AG10803 (cell line): ENCODE measurements at places on chromosomes 7 and 10.
A peak's percentile ranks its signal among the peaks of the same experiment; 100 is the strongest.

GRCh38 chr10:124081547-124082140 is 11.8 kb downstream of the CHST15 start:
- no peak for DNase-seq

GRCh38 chr7:95478272-95479037 is 7.3 kb upstream of the ASB4 start:
- DNase-seq, result peak; percentile 37

DNA sequence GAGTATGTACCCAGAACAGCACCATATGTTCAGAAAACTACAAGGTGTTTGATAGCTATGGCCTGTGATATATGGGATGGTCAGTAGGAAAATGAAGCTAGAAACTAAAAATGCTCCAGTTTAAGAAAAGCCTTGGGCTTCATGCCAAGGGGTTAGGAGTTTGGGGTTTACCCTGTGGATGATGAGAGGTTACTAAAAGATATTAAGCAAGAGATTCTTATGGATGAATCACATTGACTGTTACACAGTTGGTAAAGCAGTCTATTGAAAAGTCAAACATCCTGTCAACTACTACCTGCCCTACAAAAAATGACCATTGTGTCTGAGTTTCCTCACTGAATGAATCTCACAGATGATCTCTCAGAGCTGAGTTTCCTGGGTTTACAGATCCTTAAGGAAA is 166.2 kb upstream of the INHBA start:
- peak; percentile 84 for DNase-seq

DNA sequence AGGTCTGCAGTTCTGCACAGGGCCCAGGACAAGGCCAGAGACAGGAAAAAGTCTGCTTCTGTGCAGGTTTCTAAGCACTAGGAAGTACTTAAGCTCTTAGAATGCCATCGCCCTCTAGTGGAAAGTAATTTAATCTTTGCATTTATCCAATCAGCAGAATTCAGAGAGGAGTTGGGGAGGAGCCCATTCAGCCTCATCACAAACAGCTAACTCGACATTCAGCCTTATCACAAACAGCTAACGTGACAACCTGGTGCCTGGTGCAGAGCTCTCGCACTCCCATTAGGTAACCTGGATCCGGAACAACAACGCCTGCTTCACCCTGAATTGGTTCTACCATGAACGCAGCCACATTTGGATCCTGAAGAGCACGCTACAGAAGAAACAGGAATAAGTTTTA is 15.2 kb downstream of the OAT start:
- peak; percentile 79 for DNase-seq

DNA sequence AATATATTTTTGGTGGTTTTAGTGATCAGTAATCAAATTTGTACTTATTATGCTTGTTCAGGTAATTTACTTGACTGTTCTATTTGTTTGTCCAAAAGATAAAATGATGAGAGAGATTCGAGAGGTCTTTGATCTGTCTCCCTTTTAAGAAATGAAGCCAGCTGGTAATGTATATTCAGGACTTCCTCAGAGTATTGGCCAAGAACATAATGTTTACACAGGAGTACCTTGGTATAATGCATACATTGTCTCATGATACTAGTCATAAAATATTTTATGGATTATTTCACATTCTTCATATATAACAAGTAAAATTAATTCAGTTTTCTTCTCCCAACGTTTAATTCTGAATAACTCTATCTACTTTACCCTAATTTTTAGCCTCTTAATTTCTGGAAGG is 100.9 kb downstream of the REEP3 start:
- no peak for DNase-seq

DNA sequence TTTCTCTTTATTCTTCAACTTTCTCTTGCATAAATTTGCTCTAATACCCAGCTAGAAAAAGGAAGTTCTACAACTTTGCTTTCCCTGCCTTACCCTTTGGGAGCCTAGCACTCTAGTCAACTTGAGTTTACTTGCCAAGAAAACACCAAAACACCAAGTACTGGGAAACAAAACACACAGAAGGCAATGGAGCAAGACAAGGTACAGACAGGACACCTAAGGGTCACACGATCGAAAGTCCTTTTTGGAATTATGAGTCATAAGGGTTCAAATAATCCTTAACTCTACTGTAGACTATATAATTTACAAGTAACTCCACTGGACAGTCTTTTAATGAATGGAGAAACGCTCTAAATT is 42.6 kb upstream of the ANAPC16 start:
- DNase-seq, result no peak

DNA sequence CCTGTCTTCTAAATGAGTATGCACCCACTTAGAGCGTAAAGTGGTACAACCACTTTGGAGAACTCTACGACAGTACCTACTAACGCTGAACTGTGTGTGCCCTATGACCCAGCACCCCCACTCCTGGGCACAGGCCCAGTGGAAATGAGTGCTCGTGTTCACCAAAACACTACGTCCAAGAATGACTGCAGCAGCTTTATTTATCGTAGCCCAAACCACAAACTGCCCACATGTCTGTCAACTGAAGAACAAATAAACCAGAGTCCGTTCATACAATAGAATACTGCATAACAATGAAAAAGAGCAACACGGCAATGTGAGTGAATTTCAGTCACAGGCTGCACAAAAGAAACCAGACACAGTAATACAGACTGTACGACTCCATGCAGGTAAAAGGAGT is 35.4 kb downstream of the TLL2 start:
- no peak for DNase-seq

DNA sequence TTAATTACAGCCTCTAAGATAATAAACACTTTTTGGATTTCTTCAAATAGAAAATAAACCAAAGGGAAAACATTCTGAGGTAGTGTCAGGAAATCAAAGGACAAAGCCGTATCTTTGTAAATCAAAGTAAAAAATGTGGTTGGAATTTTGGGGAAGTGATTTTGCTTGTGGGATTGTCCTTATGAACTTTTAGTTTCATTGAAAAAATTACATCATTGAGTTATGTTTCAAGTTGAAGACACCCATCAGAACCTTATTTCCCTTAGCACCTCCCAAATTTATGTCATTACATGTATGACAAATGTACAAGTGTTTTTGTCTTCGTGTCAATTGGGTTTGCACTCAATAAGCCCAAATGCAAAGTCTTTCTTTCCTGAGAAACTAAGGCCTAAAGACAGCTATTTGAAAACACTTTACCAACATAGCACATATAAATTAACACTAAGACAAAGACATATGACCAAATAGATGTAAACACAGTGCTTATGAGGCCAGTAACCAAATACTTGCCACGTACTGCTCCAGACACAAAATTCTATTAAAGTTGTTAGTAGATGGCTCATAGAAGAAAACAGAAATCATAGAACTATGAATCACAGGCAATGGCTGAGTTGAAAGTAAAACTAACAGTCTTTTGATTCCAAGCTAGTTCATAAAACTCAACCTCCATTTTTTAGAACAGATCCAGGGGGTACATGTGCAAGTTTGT is 26.9 kb upstream of the LAMB4 start:
- no peak for DNase-seq

DNA sequence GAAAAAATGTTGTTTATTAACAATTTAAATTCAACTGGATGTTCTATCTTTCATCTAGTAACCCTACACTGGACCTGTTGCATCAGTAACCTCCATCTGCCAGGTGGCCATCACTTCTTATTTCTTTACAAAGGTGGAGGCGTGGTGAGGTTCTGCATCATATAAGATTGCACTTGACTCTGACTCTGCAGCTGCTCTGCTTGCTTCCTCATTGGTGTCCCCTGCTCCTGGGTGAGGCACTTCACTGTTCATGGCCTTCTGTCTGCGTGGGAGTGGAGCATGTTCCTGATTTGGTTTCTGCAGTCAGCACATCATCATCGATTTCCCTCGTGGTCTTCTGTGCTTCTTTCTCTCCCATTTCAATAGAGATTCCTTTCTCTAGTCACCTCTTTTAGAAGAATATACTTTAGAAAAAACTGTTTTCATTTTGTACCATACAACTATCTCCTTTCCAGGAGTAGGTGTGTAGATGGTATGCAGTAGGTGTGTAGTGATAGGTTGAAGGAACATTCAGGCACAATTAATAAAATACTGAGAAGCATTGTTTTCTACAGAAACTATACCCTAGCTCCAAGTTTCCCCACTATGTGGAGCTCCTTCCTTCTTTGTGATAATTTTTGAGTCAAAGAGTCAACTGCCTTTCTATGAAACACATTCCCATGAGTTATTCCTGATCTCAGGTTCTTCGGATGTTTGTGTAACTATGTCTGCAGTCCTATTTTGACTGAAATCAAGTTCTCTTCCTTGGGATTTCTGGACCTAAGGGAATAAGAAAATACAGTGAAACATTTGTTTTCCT is 231.7 kb upstream of the CNTNAP2 start:
- DNase-seq, result no peak

- peak; percentile 64 for DNase-seq
Observed at GRCh38 chr10:60434418-60435046, 44.9 kb upstream of the ANK3 start.

DNA sequence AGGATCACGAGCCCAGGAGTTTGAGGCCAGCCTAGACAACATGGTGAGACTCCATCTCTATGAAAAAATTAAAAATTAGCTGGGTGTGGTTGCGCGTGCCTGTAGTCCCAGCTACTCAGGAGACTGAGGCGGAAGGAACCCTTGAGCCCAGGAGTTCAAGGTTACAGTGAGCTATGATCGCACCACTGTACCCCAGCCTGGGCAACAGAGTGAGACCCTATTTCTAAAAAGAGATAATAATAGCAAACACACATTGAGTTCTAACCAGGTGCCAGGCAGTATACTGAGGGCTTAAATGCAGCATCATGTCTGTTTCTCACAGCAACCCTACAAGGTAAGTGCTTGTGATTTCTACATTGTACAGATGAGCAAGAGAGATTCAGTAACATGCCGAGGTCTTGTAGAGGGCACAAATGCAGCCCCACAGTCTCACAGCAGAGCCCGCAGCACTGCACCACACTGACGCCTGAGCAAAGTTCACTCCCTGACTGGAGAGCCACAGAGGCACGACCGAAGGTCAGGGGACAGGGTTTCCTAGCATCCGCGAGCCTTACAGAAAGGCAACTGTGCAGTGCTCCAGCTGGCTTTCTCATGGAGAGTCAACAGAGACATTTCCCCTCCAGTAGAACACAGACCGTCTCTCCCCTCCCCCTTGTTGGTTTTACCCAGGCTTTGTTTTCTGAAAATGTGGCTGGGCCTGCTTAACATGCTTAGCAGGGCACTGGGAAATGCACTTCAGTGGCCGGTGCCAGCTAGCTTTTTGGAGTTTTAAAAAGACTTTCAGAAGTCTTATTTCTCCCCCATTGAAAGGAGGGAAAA is 36.5 kb downstream of the PDSS1 start:
- no peak for DNase-seq

GRCh38 chr7:75619636-75620035 is 119.1 kb downstream of the HIP1 start:
- DNase-seq, result no peak

DNA sequence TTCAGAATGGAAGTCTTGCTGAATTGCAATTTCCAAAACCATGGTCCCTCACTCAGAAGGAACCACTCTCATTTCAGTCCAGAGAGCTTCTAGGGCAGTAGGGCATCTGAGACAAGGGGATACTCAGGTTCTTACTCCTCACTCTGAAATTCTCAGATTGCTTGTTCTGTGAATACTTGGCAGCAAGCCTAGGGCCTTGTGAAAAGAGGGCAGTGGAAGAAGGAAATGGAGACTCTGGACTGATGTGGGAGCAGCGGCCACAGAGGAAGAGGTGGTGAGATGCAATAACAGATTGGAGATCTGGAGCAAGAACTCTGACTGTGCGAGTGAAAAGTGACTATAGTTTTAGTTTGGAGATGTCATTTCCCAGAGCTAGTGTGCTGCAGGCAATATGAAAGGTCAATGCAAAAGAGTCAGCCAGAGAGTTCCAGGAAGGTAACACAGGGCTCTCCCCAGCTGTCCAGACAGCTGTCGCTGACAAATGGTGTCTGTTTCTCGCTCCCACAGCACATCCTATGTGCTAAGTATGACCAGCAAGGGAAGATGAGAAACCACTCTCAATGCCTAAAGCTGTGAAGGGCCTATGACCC is 291.6 kb upstream of the KIAA1217 start:
- DNase-seq, result no peak

GRCh38 chr7:7251742-7252141 is 69.4 kb downstream of the C1GALT1 start:
- DNase-seq, result no peak

DNA sequence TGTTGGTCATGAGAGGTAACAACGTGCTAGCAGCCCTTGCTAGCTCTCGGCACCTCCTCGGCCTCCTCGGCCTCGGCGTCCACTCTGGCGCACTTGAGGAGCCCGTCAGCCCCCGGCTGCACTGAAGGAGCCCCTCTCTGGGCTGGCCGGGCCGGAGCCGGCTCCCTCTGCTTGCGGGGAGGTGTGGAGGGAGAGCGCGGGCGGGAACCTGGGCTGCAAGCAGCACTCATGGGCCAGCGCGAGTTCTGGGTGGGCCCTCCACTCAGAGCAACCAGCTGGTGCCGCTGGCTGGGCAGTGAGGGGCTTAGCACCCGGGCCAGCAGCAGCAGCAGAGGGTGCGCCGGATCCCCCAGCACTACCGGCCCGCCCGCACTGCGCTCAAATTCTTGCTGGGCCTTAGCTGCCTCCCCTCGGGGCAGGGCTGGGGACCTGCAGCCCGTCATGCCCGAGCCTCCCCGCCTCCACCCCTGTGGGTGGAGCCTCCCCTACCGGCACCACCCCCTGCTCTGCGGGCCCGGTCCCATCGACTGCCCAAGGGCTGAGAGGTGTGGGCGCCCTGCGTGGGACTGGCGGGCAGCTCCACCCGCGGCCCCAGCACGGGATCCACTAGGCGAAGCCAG is 96.1 kb downstream of the PAXIP1 start:
- DNase-seq, result no peak

DNA sequence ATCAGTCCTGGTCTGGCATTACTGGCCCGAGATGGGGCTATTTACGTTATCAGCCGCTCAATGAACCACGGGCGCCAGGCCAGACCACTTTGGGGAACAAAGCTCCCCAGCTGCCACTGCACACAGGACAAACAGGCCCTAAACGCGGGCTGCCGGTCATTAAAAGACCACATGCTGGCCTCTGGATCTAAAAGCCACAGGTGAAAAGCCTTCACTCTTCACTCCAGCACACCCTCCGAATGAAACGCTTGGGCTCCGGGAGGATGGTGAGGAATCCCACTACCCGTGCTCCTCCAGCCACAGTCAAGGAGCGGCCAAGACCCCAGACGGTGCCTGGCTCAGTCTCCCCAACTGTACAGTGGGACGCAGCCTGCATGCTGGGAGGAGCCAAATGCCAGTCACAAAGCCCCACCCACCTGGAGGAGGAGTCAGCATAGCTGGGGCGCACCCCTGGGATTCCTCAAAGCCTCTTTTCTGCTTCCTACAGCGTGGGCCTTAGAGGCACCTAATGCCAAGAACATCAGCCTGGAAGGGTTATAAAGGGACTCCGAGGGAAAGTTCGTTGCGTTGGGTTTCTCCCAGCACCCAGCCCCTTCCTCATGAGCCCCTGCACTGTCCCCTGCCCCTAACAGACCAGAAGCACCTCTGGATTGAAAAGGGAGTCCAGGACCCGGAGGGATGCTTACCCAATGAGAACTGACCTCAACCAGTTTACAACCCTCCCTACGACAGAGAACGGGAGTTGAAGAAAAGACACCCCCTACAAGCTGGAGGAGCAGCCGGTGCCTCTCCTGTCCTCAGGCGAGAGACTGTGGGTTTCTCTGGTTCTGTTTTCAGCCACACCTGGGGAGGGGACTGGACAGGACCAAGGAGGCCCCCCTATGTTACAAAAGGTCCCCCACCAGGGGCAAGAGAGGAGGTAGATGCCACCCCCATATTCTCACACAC is 4.7 kb downstream of the PDGFA start:
- no peak for DNase-seq
